ENCODE measurements at places on chromosomes 7 and 10.

DNA sequence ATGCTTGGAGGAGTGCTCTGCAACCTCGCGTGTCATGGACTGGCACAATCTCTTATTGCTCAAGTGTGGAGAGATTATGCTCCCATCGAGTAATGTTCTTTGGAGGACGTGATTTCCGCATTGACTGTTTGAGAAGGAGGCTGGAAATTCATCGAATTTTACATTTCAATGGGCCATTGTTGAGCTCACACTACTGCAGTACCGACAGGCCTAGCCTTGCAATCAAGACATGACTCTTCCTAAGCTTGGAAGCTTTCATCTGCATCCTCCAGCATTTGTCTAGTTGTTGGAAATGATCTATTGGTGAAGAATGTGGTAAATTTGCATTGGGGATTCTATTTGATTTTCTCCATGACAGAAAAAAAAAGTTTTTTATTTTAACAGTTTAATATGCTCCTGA lies 156.8 kb downstream of the FZD1 start:
- no peak for DNase-seq

DNA sequence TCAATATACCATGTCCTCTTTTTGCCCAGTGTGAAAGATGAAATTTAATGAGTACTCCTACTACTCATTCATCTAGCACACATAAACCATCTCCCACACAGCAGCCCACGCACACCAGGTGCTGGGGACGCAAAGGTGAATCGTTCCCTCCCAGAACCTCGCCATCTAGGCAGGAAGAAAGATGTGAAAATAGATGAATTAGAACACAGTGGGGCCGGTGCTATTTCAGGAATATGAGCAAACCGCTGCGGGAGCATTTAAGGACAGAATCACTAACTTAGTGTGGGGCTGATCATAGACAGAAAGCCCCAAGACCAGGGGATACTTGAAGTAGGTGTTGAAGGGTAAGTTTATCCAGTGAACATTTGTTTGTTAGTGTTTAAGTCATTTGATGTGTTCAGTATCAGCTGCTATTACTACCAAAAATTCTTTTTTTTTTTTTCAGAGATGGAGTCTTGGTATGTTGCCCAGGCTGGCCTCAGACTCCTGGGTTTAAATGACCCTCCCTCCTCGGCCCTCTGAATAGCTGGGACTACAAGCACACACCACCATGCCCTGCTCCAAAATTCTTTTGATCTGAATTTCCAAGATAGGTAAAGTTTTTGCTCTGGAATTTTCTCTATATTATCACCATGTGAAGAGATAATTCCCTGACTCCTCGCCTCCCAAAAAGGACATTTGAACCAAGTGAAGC lies 48.8 kb downstream of the CPXM2 start:
- DNase-seq: no peak

DNA sequence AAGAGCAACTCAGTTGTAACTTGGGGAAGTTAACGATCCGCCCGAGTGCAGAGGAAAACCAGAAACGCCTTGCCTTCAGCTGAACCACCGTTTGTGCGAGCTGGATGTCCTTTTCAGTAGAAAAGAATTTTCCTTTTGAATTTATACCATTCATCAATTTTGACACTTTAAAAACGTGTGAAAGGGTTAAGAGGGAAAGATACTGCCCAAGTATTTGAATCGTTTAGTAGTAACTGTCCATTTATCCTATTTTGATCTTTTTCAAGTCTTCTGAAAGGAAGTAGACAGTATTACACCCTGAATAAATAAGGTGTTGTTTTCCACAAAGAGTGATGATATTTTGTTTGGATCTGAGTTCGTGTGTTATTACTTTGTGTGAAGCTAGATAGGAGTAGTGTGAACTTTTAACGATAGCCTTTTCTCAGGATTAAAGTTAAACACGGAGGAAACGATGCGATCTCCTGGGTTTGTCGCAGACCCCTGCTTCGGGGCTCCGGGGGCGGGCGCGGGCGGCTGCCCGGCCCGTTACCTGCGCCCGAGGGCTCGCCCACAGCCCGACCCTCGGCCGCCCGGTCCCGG lies 830 bp upstream of the BMI1 start:
- no peak for DNase-seq

DNA sequence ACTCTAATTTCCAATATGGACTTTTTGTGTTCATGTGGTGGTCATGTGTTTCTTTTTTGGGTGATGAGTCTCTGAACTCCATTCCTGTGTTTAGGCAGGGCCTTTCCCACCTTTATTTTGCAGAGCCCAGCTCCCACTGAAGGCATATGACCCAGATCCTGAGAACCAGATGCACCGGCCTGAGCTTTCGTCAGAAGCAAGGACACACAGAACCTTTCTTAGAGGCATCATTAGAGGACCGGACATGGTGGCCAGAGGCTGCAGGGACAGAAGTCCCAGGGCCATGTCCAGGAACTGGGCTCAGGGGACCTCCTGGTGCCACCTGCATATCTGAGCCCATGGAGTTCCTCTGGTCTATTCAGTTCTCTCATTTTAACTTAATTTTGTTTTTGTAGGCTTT lies 200.9 kb upstream of the ZNF32 start:
- no peak for DNase-seq

- DNase-seq: no peak
Measured at GRCh38 chr10:100830728-100831111, 82.0 kb upstream of the SLF2 start.

DNA sequence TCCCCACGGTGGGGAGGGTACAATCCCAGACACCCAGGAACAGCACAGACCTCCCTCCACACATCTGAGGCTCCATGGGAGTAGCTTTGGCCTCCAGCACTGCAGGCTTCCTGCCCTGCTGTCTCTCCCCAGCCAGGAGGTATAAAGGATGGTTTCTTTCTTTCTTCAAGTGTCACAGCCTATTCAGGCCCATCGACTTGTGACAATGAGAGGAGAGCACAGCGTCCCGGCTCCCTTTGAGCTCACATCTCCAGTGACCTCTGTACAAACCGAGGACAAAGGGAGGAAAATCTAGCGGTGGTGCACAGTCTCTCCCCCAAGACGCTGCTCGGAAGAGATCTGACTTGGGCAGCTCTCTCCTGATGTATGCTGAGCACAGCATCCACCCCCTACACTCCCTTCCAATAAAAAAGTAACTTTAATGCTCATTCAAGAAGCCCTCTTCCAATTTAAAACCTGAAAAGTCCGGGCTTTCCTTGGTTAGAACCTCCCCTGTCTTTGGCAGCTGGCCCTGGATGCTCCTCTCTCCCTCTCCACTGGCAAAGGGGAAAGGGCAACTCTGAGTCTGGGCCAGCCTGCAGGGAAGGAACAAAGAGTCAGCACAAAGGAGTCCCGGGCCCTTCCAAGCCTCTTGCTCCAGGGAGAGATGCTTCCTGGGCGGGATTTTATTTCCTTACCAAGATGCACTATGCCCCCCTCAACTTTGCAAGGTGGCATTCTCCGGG lies 18.0 kb downstream of the CHST15 start:
- no peak for DNase-seq

- no peak for DNase-seq
Measured at GRCh38 chr10:5206799-5207198, 10.2 kb downstream of the AKR1C4 start.

DNA sequence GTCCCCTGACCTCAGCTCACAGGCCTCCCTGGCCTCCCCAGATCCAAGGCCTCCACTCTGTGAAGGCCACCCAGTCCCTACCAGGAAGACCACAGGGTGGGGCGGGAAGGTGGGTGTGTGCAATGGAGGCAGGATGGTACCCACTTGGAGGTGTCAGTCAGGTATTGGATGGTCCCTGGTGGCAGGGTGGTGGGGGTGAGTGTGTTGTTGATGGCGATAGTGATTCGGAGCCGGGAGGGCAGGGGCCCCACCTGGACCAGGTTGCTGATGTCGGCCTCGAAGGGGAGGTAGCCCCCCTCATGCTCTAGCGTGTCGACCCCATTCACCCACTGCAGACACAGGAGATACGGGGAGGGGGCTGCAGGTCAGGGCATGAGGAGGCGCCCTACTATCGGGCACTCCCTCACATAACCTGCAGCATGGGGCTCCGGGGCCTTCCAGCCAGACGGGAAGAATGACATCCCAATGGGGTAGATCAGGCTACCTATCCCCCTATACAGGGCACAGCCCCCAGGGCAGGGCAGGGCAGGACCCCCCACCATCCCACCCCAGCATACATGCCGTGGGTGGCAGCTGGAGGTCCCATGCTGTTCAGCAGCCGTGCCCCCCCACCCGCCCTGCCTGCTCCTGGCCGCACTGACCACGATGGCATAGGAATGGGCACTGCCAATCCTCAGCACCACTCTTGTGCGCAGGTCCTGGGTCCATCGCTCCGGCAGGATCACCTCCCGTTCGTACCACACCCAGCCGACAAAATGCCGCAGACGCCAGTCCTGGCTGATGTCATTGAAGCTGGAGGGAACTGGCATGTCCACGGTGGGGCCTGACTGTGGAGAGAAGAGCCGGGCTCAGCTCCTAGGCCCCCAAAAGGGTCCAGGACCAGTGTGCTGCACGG lies 2.2 kb downstream of the GUSB start:
- no peak for DNase-seq

DNA sequence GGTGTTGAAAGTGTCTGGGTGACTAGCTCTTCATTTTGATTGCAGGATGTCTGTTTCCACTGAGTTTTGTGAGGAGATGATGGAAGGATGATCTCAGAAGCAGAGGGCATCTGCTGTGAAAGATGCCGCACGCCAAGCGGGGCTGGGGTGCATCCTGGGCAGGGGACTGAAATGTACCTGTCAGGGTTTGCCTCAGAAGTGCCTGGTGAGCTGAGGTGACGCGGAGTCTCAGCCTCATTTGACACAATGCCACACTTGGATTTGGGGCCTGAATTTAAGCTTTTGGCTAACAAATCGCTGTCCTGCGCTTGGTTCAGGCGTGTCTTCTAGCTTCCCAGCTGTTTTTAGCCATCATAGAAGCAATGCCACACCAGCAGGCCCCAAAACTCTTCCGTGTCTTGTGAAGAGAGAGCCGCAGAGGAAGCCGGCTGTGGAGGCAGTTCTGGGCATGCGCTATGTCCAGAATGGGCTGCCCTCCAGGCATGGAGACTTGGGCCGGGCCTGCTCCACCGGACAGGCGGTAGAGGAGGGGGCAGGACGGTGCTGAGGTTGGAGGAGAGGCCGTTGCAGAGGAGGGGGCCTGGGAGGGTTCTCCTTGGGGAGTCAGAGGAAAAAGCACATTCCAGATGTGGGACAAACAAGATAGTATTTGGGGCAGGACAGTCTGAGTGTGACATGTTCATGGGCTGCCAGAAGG lies 31.2 kb downstream of the WDR86 start:
- DNase-seq: no peak

- DNase-seq: peak; percentile 59
Measured at GRCh38 chr7:111025006-111025405, 65.9 kb upstream of the LRRN3 start.

GRCh38 chr10:93436591-93437085 lies 45.5 kb downstream of the MYOF start:
- no peak for DNase-seq

- no peak for DNase-seq
Measured at GRCh38 chr10:73859784-73860491, 14.4 kb downstream of the CAMK2G start.

GRCh38 chr7:150753826-150754603 lies 16.8 kb downstream of the GIMAP5 start:
- no peak for DNase-seq

DNA sequence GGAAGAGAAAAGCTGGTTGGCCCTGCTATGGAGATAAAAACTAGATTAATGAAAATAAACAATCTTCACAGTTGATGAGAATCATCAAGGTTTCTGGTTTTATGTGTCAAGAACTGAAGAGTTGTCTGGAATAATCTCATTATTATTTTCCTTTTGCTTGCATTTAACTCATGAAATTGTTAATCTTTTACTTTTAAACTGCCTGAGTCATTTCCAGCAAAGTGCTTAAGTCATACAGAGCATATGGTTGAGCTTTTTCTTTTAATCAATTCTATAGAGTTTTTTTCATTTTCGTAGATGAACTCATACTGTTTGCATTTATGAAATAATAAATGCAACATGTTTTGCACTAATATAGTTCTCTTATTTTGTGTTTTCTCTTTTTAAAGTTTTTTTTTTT lies 747.9 kb downstream of the NXPH1 start:
- no peak for DNase-seq
